CD8-positive, alpha-beta T cell (primary cell): ENCODE measurements at places on chromosomes 1 and 21.

- no peak for DNase-seq
Observed at GRCh38 chr1:51621161-51621560, 4.3 kb downstream of the OSBPL9 start.

DNA sequence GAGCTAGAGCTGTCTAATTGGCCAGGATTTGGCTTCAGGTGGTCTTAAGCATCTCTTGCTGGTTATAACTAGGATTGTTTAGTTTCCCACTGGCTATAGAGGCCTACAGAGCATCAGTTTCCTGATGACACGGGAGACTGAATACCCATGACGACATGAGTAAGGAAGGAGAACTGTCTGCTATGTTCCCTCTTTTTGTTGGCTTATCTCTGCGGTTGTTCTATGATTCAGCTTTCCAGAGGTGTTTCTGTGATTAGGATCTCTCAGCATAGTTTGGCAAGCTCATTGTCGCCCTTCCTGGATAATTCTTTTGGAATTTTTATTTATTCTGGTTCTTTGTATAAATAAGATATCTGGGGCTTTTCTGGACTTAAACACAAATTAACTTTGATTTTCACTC is 163.4 kb downstream of the OLFM3 start:
- no peak for DNase-seq

DNA sequence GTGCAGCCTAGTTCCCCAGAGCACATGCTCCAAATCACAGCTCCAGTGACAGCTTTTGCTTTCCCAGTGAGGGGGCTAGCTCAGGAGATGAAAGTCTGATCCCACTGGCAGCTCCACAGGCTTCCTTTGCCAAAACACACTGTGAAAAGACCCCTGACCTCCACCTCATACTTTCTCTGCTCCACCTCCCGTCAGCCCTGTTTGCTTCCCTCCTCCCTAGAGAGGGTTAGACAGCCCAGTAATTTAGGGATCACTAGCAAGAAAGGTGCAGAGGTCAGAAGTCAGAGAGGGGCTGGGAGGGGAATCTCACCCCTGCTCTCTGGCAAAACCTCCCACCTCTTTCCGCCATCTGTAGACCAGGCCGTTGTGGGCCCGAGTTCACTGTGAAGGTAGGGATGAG is 62.8 kb downstream of the PLXNA2 start:
- DNase-seq, result no peak

- no peak for DNase-seq
Observed at GRCh38 chr1:160720356-160721085, 8.9 kb upstream of the CD48 start.

DNA sequence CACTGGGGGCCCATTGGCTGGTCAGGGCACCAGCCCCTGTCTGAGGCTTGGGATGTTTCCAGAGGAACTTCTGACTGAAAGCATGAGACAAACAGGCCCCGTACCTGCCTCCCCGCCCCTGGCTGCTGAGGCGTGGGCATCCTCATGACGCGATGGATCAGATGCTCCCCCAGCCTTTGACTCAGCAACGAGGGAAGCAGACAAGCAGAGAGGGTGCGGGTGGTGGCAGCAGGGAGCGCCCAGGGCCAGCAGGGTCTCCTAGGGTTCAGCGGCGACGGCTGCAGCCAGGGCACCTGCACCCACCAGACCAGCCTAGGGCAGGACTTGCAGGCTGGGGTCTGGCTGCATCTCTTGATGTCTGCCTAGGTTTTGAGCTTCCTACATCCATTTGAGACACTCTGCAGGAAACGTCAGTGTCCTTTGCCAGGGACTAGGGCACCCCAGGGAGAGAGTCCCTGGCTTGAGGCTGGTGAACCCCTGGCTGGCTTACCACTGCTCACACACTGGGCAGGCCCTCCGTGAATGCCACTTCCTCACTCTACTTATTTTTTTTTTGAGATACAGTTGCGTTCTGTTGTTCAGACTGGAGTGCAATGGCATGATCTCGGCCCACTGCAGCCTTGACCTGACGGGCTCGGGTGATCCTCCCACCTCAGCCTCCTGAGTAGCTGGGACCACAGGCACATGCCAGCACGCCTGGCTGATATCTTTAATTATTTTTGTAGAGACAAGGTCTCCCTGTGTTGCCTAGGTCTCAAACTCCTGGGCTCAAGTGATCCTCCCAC is 63.3 kb downstream of the DHRS3 start:
- no peak for DNase-seq

DNA sequence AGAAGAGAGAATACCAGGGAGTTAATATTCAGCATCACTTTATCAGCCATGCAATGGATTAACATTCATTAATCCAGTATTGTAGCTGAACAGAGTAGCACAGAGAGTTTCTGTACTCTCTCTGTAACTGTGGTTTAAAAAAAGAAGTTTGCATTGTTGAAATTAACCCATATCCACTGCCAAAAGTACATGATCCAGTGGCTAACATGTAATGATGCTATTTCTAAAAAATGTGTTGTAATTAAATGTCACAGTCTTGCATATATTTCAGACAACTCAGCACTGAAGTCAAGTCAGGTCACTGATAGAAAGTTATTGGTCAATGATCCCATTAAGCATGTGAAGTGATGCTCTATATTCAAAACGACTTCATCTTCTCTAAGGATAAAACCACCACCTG is 141.3 kb downstream of the NRIP1 start:
- DNase-seq, result no peak

DNA sequence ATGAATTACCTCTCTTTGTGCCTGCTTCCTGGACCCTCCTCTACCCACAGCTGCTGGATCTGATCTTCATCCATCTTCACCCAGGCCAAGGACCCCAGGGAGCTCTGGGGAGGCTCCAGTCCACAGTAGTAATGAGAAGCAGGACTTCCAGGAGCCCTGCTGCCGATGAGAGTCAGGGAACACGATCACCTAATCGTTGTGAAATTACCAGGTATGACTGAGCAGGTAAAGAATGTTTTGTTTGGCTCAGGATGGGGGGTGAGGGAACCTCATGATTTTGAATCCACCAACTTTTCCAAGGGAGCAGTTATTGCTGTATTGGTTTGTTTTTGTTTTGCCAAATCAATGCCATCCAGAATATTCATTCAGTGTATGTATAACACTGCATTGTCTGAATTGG is 454.0 kb downstream of the PLPP3 start:
- no peak for DNase-seq

DNA sequence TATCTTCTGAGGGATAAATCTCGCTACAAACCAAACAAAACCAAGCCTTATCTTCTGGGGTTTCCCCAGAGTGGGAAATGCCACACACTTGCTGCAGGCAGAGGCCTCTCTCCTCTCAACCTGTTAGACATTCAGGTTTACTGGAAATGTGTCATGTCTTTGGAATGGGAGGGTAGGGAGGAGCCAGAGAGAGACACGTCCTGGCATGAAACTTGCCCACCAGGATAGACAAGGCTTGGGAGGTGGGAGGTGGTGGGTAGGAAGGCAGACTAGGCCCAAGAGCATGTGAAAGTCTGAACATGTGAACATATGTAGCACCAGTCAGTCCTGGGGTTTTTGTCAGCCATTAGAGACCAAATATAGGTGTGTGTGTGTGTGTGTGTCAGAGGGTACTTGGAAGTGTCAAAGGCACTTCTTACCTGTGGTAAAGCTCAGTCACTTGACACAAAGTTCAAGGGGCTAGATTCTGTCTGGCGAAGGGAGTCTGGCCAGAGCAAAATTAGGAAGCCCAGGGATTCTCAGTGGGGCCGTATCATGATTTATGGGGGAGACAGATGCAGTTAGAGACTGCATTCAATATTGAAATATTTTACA is 32.4 kb upstream of the PIGC start:
- DNase-seq, result no peak

DNA sequence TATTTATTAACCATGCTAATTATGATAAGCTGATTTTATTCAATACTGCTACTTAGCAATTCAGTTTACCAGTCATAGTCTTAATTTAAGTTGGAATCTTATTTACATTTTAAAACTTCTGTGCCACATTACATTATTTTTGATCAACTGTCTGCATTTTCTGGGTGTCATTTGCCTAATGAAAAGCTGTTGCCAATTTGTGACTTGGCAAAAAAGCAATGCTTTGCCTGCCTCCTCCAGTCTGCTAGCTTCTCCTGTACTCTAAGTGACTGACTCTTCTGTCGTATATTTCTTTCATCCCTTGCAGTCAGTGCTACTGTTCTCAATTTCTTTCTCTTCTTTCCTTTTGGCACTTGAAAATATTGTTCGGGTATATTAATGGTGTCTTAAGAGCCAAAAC is 5.6 kb upstream of the IVNS1ABP start:
- no peak for DNase-seq

- no peak for DNase-seq
Observed at GRCh38 chr1:191907121-191907520, 251.1 kb upstream of the RGS18 start.

- DNase-seq, result no peak
Observed at GRCh38 chr1:150881331-150882070, 5.1 kb upstream of the ARNT start.

GRCh38 chr1:226938903-226939437 is 1.1 kb upstream of the COQ8A start:
- no peak for DNase-seq

- no peak for DNase-seq
Observed at GRCh38 chr1:115158181-115158580, 68.9 kb upstream of the TSPAN2 start.

GRCh38 chr1:63918418-63918945 is 144.7 kb downstream of the ROR1 start:
- no peak for DNase-seq

DNA sequence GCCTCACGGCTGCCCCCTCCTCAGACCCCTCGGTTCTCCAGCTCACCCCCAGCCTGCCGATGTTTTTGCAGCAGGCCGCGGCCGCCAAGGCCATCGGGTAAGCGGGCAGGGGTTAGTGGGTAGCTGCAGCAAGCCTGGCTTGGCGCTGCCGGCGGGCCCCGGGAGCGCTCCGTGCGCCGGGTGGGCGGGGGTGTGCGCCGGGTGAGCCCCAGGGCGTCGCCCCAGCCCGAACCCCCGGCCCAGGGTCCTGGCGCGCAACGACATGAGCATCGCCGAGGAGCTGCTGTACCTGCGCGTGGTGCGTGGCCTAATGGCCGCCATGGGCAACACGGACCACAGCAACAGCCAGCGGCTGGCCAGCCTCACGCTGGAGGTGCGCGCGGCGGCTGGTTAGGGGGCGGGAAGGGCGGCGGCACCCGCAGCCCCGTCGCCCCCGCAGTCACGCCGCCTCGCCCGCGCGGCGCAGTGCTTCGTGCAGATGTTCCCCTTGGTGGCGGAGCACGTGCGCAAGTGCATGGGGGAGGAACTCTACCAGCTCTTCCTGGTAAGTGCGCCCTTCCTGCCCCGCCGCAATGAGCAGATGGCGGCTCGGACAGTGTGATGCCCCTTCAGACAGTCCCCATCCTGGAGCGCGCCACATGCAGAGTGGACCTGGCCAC is 6.5 kb downstream of the RNU5D-1 start:
- no peak for DNase-seq

GRCh38 chr21:39111931-39112550 is 71.2 kb downstream of the PSMG1 start:
- DNase-seq, result no peak
